Urothelium cell line (cell line): ENCODE measurements at places on chromosomes 2 and 18.
A peak's percentile ranks its signal among the peaks of the same experiment; 100 is the strongest.

- DNase-seq = no peak
Observed at GRCh38 chr2:208608122-208608835, 201.7 kb downstream of the PTH2R start.

GRCh38 chr2:158487419-158487818 is 30.7 kb downstream of the PKP4 start:
- no peak for DNase-seq

- no peak for DNase-seq
Observed at GRCh38 chr2:136796339-136796738, 31.0 kb downstream of the THSD7B start.

- DNase-seq = no peak
Observed at GRCh38 chr2:191844706-191845105, 2.2 kb downstream of the CAVIN2 start.

DNA sequence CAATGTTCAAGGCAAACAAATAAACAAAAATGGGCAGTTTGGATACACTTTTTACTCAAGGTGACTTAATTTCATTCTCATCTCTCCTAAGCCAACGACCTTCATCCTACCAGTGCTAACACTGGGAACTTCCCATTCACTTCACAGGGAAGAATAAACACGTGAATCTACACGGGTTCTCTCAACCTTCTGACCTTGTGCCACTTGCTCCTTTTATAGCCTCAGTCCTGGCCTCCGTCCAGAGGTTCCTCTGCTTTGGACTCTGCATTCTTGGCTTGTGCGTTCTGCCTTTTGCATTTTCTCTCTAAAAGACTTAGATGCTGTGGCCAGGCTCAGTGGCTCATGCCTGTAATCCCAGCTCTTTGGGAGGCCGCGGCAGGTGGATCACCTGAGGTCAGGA is 13.8 kb downstream of the ZNF2 start:
- no peak for DNase-seq

DNA sequence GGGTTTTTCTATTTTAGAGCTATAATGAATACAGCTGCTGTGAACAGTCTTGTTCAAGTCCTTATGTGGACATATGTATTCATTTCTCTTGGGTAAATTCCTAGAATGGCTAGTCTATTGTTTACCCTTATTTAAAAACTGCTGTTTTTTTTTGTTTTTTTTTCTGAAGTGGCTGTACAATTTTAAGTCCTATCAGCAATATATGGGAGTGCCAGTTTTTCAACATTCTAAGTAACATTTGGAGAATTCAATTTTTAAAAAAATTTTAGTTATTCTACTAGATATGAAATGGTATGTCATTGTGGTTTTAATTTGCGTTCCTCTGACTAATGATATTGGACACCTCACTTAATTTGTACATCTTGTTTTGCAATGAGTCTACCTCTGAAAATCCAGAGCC is 349.7 kb downstream of the SATB2 start:
- no peak for DNase-seq

DNA sequence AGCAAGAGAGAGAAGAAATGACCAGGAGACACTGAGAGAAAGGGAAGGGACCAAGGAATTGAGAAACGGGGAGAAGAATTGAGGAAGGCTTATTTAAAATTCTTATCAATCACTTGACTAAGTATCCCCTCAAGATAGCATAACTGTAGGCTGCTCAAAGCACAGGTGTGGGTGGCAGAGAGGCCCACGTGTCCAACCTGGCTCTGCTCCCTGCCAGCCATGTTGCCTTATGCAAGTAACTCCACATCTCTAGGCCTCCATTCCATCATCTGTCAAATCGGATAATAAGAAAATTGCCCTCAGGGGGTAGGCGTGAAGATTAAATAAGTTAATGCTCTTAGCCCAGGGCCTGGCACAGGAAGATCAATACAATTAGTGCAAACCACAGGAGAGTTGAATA is 7.4 kb upstream of the NPAS2 start:
- no peak for DNase-seq

- DNase-seq = no peak
Observed at GRCh38 chr2:133286326-133286922, 281.8 kb downstream of the NCKAP5 start.

DNA sequence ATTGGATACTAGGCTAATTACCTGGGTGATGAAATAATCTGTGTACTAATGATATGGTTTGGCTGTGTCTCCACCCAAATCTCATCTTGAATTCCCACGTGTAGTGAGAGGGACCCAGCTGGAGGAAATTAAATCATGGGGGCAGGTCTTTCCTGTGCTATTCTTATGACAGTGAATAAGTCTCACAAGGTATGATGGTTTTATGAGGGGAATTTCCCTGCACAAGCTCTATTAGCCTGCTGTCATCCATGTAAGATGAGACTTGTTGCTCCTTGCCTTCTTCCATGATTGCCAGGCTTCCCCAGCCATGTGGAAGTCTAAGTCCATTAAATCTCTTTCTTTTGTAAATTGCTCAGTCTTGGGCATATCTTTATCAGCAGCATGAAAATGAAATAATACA is 394.1 kb upstream of the SYT4 start:
- no peak for DNase-seq

GRCh38 chr2:164701565-164701964 is 80.3 kb upstream of the GRB14 start:
- DNase-seq = no peak

- no peak for DNase-seq
Observed at GRCh38 chr2:53848062-53848461, 11.7 kb downstream of the GPR75 start.

GRCh38 chr2:190413421-190413820 is 5.3 kb downstream of the MFSD6 start:
- DNase-seq = no peak

- peak; percentile 44 for DNase-seq
Observed at GRCh38 chr2:127932199-127932876, 46.6 kb upstream of the AMMECR1L start.

- peak; percentile 31 for DNase-seq
Observed at GRCh38 chr2:33131111-33131510, 184.4 kb downstream of the LTBP1 start.

- no peak for DNase-seq
Observed at GRCh38 chr18:79466591-79466990, 70.9 kb downstream of the NFATC1 start.

DNA sequence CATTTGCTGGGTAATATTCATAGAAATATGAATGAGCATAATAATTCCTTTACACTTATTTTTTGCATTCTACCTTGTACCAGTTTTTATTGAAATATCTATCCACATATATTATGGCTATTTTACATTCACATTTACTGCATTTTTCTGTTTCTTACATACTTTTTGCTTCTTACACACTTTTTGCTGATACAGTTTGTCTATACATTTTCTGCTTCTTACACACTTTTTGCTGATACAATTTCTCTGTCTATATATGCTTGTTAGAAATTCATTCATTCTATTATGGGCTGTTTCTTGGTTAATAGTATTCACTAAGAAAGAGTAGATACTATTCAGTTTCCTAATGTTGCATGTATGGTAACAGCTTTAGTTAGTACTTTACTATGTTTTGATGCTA is 16.9 kb upstream of the STAMBP start:
- DNase-seq = no peak

DNA sequence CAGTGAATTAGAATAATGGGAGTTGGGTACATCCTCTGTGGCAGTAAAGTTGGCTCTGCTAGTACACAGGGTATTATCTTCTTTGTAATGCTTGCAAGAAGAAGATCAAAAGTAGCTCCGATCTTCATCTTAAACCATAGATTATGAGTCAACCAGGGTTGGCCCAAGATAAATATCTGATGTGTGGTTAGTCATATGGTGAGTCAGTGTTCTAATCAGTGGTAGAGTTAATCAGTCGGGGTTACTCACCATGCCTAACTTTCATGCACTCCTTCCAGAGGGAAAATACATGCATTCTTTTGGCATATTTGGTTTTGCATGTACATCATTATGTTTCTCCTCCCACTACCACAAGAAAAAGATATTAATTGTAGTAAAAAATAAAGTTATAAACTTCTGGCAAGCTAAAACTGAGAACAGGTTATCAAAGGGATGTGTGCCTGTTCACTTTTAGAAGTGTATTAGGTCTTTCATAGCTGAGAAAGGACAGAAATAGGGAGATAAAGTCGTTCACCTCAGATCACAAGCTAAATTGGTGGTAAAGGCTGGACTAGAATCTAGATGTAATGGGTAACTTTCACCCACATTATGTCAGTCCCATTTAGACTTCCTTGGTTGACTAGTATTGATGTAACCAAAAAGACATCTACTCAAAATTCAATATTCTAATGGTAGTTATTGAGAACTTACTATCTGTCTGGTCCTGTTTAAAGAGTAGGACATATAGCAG is 684.4 kb downstream of the IRS1 start:
- peak; percentile 71 for DNase-seq

DNA sequence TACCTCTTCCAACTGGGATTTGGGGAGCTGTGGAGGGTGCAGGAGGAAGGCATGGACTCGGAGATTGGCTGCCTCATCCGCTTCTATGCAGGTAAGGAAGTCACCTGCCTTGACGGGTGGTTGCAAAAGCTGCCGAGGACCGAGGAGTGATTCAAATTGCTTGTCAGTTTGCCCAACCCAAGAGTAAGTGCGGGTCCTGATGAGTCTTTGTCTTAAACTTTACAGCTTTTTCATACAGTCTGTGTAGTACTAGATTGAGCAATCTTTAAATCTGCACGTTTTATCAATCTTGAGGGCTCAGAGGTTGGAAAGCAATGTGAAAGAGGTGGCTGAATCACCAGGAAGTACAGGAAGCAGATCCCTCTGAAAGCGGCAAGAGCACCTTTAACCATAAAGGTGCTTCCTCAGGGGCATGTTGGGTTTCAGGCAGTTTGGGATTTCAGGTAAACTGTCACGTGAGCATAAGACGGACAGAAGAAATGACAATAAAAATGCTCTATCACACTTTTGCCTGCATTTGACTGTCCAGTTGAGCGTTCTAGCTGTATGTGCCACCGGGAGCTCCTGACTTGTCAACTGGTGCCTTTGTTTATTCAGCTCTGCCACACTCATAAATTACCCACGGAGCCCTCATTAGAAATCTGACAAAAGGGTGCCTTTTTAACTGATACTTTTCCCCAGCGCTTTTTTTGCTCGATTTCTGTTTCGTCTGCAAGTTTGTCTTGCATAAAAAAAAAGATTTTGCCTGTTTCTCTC is 2.0 kb downstream of the PHLPP1 start:
- DNase-seq = peak; percentile 5

DNA sequence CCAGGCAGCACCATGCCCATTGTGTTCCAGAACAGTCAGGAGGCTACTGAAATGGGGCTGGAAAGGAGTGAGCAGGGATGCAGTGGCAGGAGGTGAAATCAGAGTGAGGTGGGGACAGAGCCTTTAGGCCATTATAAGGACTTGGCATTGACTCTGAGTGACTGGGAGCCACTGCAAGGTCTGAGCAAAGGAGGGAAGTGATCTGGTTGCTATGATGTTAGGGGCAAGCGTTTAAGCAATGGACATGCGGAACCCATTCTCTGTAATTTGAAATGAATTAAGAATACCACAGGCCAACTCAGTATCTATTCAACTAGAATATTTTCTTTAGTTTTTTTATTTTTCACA is 98.2 kb downstream of the DPP4 start:
- DNase-seq = no peak

DNA sequence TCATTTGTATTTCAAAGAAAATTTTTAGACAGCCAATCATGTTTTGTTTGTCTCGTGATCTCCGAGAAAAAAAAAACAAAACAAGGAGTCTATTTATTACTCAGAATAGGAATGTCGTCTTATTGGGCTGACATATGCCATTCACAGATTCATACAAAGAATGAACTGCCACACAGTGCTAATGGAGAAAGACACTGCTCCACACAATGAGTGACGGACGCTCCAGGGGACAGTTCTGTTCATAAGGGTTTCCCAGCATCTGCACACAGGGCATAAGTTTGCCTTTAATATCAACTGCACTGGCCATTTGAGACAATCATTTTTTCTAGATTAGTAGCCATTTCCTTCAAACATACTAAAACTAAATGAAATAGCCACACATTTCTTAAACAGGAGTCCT is 3.4 kb downstream of the SERTAD2 start:
- no peak for DNase-seq

DNA sequence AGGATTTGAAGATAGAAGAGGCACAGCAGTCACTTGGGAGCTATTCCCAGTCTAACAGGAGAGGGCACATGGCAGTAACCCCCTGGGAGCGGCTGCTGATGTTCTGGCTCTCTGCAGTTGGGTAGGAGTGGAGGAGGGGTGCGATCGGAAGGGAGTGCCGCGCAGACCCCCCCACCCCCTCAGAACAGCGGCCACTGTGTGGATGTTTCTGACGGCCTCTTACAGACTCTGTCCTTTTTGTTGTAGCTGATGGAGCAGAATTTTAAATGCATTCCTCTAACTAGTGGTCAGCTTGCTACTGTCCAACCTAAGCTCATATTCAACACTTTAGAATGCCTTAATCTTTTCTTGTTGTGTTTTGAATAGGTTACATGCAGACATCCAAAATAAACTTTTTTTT is 127.9 kb downstream of the AGAP1 start:
- DNase-seq = no peak

- DNase-seq = no peak
Observed at GRCh38 chr2:125684932-125685331, 971.0 kb upstream of the GYPC start.

DNA sequence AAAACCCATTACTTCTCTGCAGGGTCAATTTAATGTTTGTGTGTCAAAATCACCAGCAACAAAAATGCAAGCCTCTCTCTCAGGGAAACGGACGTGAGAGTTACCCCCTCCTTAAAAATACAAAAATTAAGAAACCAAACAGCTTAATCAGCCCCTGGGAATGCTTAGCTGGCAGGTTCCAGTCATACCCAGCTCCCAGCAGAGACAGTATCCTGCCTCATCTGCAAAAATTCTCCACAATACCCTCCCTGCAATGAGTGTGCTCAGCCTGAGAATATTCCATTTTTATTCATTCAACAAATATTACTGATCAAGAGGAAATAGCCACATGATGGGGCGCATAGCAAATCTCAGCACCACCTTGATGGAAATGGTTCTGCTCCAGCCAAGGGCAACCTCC is 36.3 kb downstream of the ST8SIA5 start:
- no peak for DNase-seq

GRCh38 chr2:62224976-62225375 is 29.1 kb downstream of the B3GNT2 start:
- no peak for DNase-seq

GRCh38 chr2:200810252-200810997 is 1.3 kb upstream of the BZW1 start:
- no peak for DNase-seq

DNA sequence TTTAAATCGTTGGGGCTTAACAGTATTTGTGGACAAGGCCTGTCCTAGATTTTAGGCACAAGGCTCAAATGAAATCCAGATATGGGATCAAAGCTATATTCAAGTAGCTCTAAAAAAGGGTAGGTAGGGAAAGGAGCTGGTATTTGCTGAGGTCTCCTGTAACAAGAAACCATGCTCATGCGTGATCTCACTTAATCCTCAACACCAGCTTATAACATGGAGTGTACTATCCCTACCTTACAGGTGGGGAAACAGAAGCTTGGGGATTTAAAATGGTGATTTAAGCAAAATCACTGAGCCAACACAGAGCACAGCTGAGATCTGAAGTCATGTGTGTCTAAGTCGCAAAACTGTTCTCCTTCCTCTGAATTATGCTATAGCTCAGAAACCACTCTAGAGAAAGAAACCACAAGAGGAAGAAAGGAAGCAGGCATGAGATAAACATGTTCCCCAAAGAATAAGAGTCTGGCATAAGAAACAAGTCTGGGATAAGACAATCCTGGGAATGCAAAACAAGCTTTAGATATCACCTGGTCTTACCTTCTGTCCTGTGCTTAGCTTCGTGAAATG is 43.1 kb downstream of the CYRIA start:
- no peak for DNase-seq
